ENCODE measurements at places on chromosomes 2 and 18.

DNA sequence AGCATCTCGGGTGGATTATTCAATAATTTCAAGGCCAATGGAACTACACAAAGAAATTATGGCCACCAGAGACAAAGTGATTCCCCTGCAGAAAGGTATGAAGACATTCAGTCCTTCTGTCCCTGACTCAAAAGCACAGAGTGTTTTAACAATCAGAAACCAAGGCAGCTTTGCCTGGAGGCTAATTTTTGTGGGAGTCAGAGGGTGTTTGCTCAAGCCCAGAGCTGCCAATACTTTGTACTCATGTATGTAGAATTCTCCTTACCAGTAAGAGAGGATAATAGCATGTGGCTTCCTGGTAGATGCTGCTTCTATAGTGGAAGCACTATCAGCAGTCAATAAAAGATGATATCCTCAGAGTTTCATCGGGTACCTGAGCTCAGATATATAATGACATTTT lies 178.4 kb downstream of the KCNE4 start:
- no peak for DNase-seq

DNA sequence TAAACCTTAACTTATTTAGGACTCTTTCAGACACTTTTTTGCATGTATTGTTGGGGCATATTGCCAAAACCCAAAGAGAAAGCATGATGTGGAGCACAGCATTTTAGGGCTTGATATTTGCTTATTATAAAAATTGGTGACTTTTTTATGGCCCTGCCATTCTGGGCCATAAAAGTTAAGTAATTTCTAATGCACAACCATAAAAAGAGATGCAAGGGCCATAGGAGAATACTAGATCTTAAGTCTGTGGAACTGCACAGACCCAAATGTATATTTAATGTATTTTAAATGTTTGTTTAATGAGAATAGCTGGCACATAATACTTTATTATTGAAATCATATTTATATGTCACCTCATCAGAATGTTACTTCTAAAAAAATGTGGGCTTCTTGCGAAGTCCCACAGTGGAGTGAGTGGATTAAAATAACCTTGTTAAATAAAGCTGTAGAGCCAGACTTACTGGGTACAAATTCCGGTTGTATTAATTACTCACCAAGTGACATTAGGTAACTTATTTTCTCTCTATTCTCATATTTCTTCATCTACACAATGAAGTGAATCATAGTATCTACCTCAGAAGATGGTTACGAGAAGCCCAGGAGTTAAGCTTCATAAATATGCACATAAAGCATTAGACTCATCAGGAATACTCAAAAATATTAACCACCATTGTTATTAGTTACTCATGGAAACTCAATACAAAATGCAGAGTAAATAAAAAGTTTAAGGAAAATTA lies 52.2 kb downstream of the HNMT start:
- DNase-seq, result no peak

GRCh38 chr18:68056936-68057335 lies 540.4 kb upstream of the DSEL start:
- no peak for DNase-seq

GRCh38 chr2:210667711-210668110 lies 111.3 kb downstream of the CPS1 start:
- no peak for DNase-seq

DNA sequence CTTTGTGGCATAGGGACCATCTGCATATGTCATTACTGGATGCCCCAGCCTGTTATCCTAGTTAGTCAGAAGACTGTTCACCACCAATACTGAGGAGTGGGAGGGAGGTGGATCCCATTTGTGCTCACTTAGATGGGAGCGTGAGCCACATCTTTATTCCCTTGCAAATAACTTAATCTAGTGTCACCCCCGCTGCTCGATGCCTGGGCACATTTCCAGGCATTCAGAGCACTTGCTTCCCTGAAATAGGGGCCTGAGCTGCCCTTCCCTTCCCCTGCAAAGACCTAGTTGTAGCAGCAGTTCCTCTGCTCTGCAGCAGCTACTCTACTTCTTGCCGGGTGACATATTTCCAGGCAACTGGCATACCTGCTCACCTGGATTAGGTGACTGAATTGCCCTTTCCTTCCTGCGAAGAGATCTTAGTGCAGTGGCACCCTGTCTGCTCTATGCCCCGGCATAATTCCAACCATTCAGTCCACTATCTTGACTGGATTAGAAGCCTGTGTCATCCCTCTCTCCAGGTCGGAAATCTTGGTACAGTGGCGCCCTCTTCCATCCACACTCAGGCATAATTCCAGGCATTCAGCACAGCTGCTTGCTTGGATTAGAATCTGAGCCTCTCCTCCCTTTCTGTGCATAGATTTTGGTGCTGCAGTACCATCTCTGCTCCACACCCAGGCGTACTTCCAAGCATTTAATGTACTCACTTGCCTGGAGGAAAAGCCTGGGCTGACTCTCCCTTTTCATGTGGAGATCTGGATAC lies 1389.1 kb upstream of the TMEFF2 start:
- DNase-seq, result no peak

DNA sequence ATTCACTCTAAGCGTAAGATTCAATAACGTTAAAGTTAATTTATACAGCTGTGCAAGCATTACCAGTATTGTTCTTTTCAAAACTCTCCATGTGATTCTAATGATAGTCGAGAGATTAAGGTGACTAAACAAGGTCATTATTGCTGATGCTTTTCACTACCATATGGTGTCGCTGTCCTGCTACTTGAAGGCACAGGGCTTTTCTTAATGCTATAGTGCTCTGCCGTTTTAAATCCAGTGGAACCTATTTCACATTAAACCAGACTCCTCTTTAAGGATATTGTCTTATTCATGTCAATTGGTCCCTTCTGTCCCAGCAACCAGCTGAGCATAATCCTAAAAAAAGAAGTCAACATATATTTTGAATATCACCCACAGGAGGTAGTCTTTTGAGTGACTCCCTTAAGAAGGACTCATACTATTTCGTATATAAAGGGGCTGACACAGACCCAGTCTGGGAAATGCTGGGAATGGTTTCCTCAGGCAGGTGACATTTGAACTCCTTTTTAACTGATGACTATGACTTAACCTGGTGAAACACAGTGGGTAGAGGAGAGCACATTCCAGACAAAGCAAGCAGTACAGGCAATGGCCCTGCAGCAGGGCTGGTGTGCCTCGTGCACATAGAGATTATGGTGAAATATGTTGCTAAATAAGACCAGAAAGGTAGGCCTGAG lies 53.9 kb upstream of the CYTIP start:
- no peak for DNase-seq

- DNase-seq, result peak; percentile 28
Observed at GRCh38 chr2:190533968-190534309, 583 bp downstream of the NEMP2 start.

DNA sequence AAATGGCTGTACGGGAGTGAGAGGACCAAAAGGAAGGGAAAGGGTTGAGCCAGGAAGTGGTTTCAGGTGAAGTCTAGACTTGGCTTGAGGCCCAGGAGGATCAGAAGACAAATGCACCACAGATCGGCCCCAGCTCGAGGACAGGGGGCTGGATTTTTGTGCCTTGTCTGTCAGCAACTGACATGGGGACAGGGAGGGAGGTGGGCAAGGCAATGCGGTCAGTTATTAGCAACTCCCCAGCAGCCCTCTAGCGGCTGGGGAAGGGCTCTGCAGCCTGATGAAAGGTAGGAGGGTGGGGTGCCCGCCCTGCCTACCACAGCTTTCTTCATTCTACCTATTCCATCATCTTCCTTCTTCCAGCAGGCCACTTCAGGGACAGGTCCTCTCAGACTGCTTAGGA lies 50.0 kb downstream of the CPO start:
- DNase-seq, result no peak

DNA sequence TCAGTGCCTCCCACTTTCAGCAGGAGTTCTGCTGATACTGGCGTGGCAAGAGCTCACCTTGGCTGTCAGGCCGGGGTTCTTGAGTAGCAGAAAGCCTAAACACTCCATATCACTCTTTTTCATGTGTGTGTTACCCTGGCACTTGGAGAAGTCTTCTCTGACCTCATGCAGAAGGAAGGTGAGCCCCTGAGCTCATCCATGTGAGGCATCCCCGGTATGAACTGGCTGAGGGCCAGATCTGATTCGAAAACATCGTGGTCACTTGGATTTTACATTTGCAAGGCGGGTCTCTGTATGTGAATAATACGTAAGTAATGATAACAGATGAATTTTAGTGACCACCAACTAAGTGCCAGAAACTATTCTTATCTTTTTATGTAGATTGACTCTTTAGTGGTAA lies 93.6 kb downstream of the RAPGEF4 start:
- DNase-seq, result no peak

DNA sequence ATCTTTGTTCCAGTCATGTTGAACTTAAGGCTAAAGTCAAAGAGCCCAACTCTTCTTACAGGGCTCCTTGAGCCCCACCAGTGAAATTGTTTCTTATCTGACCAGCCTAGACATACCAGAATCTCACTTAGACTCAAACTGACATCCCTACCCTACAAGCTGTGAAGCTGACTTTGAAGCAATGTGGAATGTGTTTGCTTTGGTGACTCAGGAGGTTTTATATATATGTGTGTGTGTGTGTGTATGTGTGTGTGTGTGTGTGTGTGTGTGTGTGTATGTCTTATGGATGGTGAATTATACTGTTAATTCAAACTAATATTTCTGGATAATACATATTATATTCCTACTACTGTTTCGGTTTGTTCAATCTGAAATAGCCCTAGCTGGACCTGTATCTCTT lies 67.3 kb downstream of the CAMKMT start:
- DNase-seq, result no peak

GRCh38 chr2:128496700-128497099 lies 178.0 kb upstream of the HS6ST1 start:
- DNase-seq, result no peak

DNA sequence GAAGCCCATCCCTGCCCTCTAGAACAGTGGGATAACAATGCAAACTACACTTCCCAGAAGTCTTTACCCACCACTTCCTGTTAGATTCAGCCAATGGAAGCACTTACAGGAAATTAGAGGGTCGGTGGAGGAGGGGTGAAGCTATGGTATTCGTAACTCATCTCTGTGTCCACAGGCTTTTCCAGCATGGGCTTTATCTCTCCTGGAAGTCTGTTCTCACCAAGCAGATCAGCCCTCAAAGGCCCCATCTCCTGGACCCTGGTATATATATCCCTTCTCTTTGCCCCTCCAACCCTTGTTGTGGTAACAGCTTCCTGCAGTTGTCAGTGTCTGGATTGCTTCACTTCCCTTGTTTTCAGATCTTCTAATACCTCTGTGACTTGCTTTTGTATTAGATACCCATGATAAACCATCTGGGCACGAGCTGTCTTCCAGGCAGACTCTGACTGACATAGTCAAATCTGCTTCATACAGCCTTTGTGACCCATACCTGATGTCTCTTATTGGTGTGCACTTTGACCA lies 475.0 kb upstream of the POU3F3 start:
- no peak for DNase-seq

DNA sequence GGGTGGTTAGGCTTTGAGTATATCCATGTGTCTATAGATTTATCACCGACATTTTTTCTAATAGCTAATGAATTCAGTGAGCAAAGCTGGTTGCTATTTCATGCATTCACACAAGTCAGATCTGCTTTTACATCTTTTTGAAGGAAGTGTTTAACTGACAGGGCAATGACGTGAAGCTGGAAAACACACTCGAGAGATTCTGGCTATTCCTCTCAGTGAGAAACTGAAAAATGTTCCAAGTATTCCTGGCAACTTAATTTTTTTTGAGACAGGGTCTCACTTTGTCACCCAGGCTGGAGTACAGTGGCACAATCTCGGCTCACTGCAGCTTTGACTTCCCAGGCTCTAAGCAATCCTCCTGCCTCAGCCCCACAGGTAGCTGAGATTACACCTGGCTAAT lies 21.2 kb downstream of the RNF138 start:
- no peak for DNase-seq

DNA sequence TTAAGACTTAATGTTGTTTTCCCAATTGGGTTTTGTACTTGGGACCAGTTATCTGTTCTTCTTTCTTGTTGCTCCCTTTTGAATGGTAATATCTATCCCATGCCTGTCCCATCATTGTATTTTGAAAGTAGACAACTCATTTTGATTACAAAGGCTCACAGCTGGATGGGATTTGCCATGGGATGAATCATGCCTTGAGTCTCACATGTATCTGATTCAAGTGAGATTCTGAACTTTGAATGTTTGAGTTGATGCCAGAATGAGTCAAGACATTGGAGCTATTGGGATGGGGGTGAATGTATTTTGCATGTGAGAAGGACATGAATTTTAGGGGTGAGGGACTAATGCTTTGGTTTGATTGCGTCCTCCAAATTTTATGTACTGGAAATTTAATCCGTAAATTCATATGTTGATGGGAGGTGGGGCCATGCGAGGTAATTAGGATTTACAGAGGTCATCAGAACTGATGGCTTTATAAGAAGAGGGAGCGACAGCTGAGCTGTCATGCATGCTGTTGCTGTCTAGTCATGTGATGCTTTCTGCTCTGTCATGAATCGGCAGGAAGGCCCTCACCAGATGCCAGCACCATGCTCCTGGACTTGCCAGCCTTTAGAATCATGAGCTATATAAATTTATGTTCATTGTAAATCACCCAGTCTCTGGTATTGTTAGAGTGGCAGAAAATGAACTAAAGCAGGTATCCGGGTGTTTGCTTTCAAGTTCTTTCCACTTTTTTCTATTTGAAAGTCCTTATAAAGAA lies 741.3 kb upstream of the RAB6C start:
- DNase-seq, result no peak

DNA sequence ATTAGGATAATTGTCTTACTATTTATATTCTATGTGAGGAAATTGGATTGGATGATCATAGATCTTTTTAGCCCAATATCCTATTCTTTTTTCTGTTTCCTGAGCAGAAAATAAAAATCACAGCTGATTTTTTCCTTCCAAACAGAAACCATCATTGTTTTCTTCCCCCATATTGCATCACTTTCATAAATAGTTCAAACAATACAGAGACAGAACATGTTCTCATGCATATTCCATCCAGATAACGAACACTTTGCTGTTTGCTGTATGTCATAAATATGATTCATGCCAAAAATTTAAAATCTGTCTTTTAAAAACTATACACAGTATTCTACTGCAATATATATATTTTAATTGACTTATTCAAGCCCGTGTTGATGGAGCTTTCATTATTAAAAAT lies 22.0 kb upstream of the RALBP1 start:
- no peak for DNase-seq

GRCh38 chr2:99988599-99988998 lies 153.8 kb downstream of the AFF3 start:
- no peak for DNase-seq

GRCh38 chr2:61582165-61582564 lies 44.0 kb upstream of the XPO1 start:
- no peak for DNase-seq

DNA sequence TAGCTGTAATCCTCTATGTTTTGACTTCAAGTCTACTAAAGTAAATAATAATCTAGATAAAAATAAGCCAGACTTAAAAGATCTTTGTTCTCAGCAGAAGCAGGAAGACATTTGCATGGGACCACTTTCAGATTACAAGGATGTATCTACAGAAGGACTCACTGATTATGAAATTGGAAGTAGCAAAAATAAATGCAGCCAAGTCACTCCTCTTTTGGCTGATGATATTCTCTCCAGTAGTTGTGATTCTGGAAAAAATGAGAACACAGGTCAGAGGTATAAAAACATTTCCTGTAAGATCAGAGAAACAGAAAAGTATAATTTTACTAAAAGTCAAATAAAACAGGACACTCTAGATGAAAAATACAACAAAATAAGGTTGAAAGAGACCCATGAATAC lies 338.4 kb downstream of the ZNF804A start:
- no peak for DNase-seq

GRCh38 chr18:61785588-61785987 lies 107.2 kb downstream of the RNF152 start:
- no peak for DNase-seq

- DNase-seq, result no peak
Observed at GRCh38 chr2:77054938-77055337, 467.2 kb downstream of the LRRTM4 start.

Data from stimulated activated CD8-positive, alpha-beta memory T cell treated with anti-CD3 and anti-CD28 coated beads, Interleukin-12 subunit alpha, Interleukin-12 subunit beta, amount 100 ng/mL, for 1 hour (primary cell).